ENCODE measurements at places on chromosomes 16 and 17.

DNA sequence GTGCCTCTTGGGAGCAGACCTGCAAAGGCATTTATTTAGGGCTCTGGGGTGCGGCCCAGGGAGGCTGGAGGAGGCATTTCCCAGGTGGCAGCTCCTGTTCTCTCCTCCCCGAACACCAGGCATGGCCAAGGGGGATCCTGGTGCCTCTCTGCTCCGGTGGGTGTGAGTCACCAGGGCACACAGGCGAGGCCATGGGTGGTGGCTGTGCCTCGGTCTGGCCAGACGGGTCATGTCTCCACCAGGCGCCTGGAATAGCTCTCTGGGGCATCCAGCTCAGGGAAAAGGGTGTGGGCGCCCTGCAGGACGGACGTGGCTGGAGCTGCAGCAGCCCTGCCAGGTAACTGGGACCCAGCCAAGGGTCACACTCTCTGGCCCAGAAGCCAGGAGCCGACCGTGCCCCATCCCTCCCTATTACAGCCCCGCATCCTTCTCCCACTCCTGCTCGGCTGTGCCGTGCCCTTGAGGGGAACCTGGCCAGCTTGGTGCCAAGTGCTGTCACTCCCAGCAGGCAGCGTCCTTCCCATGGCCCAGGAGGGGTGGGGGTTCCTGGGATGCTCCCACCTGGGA is 25.8 kb downstream of the SOX8 start:
- DNase-seq = no peak

- no peak for DNase-seq
Observed at GRCh38 chr17:76092526-76093413, 10.8 kb downstream of the EXOC7 start.

- DNase-seq = no peak
Observed at GRCh38 chr17:29709866-29710519, 87.3 kb upstream of the CORO6 start.

DNA sequence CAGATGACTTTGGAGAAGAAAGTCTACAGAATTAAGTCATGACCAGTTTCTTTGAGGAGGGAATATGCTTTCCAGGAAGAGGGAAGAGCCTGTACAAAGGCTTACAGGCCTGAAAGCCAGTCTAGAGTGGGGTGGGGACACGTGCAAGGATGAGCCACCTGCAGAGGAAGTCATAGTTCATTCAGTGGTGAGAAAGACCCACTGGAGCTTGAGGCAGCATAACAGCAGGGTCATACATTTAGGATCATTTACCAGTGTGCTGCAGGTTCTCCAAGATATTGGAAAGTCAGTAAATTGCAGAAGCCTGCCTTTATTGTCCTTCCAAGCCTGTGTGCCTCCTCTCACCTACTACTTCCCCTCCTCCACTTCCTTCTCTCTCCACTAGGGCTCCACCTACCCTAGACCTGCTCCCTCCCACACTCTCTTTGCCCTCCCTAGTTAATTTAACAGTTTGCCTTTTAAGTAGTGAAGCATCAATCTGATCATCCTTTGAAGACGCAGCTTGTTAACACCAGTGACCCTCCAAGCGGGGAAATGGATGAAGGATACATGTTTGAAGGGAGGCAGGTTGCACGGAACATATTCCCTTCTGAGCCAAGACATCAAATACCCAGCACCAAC is 40.2 kb downstream of the CDRT15 start:
- DNase-seq = no peak

GRCh38 chr17:37562016-37562745 is 47.0 kb downstream of the SYNRG start:
- no peak for DNase-seq

DNA sequence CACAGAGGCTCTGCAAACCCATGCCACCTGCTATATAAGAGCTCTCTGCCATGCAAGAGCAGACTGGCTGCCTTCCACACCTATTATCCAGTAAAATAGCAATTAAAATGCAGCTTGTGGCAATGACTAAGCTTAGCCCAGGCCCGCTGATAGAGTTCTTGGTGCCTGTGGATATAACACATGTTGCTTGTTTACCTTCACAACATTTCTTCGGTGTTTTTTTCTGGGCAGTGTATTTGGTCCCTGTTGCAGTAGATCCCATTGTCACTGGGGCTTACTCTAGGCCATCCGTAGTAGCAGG is 63.5 kb downstream of the SPECC1 start:
- DNase-seq = no peak

DNA sequence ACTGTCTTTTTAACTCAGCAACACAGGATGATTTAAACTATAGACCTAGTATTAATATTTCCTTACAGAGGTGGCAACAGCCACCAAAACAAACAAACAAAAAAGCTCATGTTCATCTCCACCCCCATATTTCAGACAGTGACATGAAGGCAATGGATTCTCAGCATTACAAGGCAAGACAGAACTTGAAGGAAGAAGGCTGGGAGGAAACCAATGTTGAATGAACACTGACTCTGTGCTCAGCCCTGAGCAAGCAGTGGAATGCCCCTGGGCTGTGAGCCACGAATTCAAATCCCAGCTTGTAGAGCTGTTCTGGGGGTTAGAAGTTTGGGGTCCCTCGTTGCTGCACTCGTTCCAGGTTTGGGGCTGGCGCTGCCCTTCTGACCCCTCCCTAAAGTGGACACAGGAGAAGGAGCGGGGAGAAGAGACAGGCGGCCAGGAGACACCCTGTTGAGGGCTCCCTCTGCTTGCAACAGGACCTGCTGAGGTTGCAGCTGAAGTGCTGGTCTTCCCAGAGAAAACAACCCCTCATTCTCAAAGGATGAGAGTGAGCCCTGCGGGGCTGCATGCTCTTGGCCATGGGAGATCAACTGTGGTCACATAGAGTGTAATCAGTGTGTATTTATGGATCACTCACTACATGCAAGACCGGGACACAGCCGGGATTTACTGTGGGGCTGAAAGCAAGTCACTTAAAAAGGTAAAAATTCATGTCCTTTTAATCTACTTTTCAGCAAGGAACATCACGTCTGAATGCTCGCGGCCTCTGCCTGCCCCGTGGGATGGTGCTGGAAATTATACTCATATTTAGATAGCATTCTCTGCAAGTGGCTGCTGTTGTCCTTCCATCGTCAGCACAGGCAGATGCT is 34.3 kb downstream of the MYH3 start:
- peak; percentile 33 for DNase-seq

- peak; percentile 53 for DNase-seq
Observed at GRCh38 chr16:17389384-17389783, 81.4 kb downstream of the XYLT1 start.

GRCh38 chr17:37532756-37533155 is 43.1 kb downstream of the DUSP14 start:
- no peak for DNase-seq

DNA sequence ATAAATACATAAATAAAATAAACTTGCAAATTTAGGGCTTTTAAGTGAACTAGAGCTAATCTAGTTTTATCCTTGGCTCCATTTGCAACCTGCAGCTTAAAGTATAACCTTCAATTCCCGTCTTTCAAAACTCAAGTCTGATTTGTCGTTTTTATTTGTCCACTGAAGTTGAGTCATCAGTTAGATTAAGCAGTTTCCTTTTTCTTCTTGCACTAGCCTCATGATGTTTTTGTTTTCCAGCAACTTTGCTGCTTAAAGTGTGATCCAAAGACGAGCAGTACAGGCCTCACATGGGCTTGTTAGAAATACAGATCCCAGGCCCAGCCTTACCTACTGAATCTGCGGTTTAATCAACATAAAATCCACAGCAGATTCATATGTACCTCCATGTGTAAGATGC is 13.8 kb downstream of the ARSG start:
- no peak for DNase-seq
